ENCODE measurements at places on chromosomes 3 and 15.

GRCh38 chr3:133676336-133677118, 14.8 kb upstream of the TOPBP1 start:
- DNase-seq = no peak

- no peak for DNase-seq
Measured at GRCh38 chr15:38652998-38653397, 88.4 kb upstream of the RASGRP1 start.

- no peak for DNase-seq
Measured at GRCh38 chr3:194276768-194277103, 74.4 kb downstream of the CPN2 start.

GRCh38 chr3:119405315-119405714, 58.1 kb downstream of the TMEM39A start:
- DNase-seq = no peak

GRCh38 chr15:99307735-99308134, 56.5 kb downstream of the LRRC28 start:
- DNase-seq = no peak

- DNase-seq = no peak
Measured at GRCh38 chr3:46356909-46357308, 3.0 kb downstream of the CCR2 start.

- no peak for DNase-seq
Measured at GRCh38 chr3:161406594-161407555, 35.6 kb upstream of the SPTSSB start.

DNA sequence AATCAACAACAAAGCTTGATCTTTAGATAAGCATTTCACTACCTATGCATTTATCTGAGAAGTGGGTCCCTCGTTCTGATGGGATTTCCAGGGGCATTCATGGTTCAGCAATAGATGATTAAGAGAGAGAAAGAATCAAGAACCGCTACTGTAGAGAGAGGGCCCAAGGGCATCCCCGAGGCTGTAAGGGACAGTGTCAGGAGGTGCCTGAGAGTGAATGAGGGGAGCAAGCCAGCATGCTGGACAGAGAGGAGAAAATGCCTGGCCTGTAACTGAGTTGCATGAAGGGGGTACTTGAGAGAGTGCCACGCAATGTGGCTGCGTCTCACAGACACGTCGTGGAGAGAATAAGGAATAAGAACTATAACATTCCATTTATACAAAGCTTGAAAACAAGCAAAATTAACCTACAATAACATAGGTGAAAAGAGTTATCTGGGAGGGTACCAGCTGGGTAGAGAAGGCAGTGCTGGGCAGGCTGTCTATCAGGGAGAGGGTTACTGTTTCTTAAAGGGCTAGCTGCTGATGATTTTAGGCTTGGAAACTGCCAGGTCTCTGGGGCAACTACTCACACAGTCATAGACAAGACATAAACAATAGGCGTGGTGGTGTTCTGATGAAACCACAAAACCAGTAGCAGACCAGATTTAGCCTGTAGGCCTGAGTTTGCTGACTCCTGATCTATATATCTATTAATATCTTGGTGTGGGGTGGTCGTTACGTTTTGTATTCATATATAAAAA, 374.6 kb upstream of the CFAP20DC start:
- DNase-seq = no peak

DNA sequence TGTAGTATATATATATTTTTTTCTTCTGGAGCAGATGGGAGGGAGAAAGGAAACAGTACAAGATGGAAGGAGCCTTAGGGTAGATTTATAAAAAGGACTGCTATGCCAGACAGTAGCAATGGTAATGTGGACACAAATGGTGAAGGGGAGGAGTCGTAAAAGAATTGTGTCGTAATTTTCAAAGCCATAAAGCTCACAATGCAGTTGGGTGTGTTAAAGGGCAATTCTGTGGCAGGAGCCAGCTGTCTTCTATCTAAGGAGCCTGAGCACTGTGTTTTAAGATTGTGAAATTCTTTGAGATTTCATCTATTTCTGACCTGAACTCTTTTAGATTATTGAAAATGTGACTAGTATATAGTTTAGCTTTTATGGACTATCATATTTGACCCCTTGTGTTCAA, 58.9 kb downstream of the CNOT10 start:
- no peak for DNase-seq

Data from NCI-H2107 (cell line).